ENCODE measurements at places on chromosomes 11 and 22. TPM values are rescaled to one million over a fixed set of nuclear protein-coding genes. Genes with fewer than 3 reads are reported as not detected.

NXPE4 gene
- not detected for total RNA-seq

GGTLC3 gene
- total RNA-seq: not detected

DNA sequence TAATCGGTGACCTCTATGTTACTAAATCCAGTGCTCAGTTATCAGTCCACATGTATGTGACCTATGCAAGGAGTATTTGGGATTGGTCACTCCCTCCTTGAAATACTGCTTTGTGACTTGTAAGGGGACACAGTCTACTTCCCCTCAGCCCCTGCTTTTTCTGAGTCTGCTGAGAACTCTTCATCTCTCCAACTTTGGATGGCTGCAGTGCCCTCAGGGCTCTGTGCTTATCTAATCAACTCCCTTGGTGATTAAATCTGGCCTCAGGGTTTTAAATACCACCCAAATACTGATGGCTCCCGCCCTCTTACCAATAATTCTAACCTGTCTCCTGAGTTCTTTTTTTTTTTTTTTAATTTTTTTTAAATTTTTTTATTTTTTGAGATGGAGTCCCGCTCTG, 40.2 kb downstream of the FAM118A start:
- DNase-seq: no peak

- DNase-seq: peak; percentile 85
Observed at GRCh38 chr11:44556735-44557409, 8.6 kb upstream of the CD82 start.

- peak; percentile 15 for DNase-seq
Observed at GRCh38 chr22:20646415-20646814, 127.5 kb upstream of the SERPIND1 start.

DNA sequence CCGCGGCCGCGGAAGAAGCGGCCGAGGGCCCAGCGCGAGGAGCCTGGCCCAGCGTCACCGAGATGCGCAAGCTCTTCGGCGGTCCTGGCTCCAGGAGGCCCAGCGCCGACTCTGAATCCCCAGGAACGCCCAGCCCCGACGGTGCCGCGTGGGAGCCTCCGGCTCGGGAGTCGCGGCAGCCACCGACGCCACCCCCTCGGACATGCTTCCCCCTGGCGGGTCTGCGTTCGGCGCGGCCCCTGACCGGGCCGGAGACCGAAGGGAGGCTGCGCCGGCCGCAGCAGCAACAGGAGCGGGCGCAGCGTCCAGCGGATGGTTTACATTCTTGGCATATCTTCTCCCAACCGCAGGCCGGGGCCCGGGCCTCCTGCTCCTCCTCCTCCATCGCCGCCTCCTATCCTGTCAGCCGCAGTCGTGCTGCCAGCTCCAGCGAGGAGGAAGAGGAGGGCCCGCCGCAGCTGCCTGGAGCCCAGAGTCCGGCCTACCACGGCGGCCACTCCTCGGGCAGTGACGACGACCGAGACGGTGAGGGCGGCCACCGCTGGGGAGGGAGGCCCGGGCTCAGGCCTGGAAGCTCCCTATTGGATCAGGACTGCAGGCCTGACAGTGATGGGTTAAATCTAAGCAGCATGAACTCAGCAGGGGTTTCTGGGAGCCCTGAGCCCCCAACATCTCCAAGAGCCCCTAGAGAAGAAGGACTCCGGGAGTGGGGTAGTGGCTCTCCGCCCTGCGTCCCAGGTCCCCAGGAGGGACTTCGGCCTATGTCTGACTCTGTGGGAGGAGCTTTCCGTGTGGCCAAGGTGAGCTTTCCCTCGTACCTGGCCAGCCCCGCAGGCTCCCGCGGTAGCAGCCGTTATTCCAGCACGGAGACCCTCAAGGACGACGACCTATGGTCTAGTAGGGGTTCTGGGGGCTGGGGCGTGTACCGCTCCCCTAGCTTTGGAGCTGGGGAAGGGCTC, 1.2 kb downstream of the ARHGEF17 start:
- peak; percentile 93 for DNase-seq

TENM4 gene
- total RNA-seq: 16.5 TPM

DNA sequence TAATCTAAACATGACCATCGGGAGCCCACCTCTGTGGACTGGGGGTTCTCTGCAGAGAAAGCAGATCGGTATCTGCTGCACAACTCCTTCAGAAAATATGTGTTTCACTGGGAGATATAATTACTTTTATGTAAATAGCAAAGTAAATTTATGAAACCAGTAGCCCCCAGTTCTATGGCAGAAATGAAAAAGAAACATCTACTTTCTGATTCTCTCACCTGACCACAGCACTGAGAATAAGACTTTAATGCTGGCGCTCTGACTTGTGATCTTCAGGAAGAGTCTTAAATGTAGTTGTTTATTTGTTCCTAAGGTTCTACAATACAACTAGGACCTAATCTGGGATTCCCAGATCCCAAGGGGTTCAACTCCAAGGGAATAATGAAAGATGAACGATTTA, 518.0 kb downstream of the DLG2 start:
- DNase-seq: no peak

DNA sequence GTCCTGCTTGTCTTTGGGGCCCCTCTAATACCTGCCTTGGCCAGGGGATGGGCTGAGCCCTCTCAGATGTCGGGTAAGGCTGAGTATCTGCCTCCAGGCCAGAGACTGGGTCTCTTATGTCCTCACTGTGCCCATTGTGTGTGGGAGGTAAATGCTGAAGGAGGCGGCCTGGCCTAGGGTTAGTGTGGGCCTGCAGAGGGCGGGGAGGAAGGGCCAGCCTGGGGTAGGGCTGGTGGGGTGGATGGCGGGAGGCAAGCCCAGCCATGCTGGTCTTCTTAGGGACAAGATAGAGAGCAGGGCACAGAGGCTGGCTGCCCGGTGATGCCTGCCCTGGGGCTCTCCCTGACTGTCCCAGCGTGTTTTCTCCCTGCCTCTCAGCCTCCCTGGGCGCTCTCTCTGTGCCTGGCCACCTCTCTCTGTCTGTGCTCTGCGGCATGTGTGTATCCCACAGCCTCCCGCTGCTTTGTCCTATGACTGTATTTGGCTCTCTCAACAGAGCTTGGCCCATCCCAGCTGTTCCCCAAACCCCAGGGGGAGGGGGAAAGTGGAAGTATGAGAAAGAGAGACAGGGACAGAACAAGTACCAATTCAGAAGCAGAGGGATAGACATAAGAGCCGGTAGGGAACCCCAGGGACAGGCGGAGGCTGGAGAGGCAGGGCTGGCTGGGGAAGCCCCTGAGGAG, 57.0 kb downstream of the PDE2A start:
- DNase-seq: no peak

DNA sequence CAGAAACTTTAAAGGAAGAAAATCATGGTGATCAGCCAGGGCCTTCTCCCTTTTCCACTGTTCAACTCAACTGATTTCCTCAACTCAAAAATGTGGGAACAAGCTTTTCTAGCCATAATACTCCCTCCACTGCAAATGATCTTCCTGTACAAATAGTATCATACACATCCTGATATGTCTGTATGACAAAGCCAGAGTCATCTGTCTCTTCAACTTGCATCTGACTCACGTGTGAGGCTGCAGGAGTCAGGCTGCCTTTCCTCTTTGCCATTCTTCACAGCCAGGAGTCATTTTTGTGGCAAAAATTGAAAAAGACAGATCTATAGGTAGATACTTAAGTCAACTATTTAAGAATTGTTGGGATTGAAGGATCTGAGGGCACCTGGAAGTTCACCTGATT, 13.3 kb downstream of the PATZ1 start:
- no peak for DNase-seq

GRCh38 chr22:29306175-29306834, at the start of gene GAS2L1:
GAS2L1 (plus strand) TSS chr22:29306650; CDS start chr22:29308106, 1,456 bp downstream.
- DNase-seq: peak; percentile 90

LRRC74B gene
- not detected for total RNA-seq

DNA sequence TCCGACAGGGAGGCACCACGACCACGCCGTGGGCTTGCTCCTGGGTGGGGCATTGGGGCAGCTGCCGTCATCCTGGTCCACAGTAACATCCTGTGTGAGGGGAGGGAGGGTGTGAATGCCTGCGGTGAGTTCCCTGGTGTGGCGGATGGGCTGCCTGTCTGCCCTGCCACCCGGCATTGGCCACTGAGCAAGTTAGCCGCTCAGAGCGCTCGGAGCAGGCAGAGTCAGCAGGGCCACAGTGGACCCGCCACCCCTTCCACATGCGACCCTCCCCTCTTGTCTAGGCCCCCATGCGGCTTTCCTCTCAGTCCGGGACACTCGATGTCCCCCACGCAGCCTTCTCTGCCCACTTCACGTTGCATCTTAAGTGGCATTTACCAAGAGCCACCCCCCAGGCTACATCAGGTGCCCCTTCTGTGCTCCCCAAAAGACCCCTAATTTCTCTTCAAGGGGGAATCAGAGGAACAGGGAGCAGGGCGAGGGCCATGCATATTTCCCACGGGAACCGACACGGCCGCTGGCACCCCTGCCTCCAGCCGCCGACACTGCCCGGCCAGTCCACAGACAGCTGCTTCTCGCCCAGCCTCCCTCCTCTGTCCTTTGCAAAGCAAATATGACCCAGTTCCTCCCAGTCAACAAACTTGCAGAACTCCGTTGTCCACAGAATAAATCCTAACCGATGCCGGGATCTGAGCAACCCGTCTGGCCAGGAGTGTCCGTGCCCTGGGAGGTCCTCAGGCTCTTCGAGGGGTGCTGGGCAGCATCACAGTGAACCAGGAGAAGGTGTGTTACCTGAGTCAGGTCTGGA, 1482.1 kb downstream of the TBC1D22A start:
- DNase-seq: peak; percentile 32

CYB5R2 gene
- total RNA-seq: 96.4 TPM

- no peak for DNase-seq
Observed at GRCh38 chr11:115929618-115930129, 425.5 kb upstream of the CADM1 start.

GRCh38 chr22:35464399-35464798, 64.5 kb downstream of the MCM5 start:
- no peak for DNase-seq

GRCh38 chr11:25727944-25728343, 604.0 kb upstream of the ANO3 start:
- no peak for DNase-seq

CCDC188 gene
- 6.8 TPM for total RNA-seq

All from sciatic nerve (tissue), 2 donors.